ENCODE measurements at places on chromosomes 1 and 21.

- DNase-seq, result no peak
Observed at GRCh38 chr1:89615676-89616598, 17.0 kb upstream of the LRRC8C start.

GRCh38 chr1:232273011-232273410 lies 356.9 kb downstream of the SIPA1L2 start:
- no peak for DNase-seq

- peak; percentile 16 for DNase-seq
Observed at GRCh38 chr21:43916691-43917514, 51.9 kb downstream of the AGPAT3 start.

DNA sequence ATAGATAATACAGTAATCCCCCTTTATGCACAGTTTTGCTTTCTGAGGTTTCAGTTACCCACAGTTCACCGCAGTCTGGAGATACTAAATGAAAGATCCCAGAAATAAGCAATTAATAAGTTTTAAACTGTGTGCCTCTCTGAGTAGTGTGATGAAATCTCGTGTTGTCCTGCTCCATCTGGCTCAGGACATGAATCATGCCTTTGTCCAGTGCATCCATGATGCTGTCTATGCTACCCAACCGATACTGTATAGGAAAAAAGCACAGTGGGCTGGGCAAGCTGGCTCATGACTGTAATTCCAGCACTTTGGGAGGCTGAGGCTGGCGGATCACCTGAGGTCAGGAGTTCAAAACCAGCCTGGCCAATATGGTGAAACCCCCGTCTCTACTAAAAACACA lies 85.0 kb upstream of the SLC2A1 start:
- no peak for DNase-seq

DNA sequence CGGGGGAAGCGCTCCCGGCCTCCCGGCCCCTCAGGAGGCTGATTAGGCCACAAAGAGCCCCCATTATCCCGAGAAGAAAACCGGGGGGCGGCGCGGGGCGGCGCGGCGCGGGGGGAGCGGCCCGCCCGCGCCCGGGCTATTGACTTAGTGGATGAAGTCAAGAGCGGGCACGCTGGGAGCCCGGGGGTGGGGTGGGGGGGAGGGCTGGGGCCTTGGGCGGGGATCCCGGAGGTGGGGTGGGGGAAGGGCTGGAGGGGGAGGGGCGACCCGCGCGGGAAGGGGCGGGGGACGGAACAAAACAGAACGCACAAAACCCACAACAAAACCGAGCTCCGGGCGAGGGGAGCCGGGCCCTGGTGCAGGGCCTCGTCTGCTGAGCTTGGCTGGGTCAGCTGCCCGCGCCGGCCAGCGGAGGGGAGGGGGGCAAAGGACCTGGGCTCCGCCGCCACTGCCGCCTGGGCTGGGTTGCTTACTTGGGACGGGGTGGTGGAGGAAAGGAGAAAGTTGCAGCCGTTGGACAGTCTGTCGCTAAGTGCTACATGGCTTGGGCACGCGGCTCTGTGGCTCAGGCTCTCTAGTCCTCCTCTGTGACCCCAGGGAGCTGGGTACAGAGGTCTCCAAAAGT lies 16.3 kb downstream of the PAX7 start:
- DNase-seq, result no peak

- DNase-seq, result no peak
Observed at GRCh38 chr1:159947942-159948341, 2.5 kb upstream of the IGSF9 start.

- no peak for DNase-seq
Observed at GRCh38 chr1:175628548-175629317, 114.7 kb downstream of the TNR start.

DNA sequence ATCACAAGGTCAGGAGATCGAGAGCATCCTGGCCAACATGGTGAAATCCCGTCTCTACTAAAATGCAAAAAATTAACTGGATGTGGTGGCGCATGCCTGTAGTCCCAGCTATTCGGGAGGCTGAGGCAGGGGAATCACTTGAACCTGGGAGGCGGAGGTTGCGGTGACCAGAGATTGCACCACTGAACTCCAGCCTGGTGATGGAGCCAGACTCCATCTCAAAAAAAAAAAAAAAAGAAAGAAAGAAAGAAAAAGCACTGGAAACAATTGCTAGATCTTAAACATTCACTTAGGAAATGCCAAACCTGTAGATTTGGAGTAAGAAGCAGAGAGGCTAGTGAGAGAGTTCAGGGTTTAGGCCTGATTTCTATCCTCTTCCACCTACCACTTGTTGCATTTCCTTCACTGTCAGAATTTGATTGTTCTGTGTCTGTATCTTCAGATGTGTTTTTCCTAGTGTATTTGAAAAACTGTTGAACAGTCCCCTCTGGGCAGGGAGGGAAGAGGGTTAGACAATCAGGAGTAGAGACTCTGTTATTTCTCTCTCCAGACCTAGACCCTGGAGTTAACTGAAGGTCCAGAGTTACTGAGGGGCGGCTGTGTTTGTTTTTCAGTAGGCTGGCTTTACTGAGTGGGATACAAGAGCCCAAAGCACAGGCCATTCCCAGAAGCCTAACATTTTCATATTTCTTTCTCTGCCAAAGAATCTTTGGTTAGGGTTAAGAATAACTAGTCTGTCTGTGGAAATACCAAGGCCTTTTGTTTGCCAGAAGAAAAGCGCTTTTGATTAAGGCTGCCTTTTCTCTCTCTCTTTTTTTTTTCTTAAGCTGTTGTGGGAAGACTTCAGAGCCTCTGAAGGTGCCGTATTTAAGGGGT lies 31.1 kb upstream of the MACF1 start:
- no peak for DNase-seq

GRCh38 chr1:243420016-243420945 lies 164.4 kb downstream of the SDCCAG8 start:
- no peak for DNase-seq

- no peak for DNase-seq
Observed at GRCh38 chr1:3678361-3679097, 26.2 kb downstream of the TP73 start.

DNA sequence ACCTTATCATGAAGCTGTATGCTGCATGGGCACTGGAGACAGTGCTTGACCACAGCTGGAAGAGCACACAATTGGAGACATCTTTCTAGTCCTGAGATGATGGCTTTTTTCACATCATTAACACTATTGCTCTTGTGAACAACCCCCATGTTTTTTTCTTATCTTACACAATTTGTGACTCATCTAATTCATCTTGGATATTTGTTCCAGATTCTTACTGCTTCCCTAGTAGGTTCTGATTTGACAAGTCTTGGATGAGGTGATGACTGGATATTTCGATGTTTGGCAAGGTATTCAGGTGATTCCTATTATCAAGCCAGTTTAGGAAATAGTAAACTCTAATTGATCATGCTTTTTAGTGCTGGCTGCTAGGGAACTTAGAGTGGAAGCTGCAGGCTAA lies 23.7 kb downstream of the HLX start:
- DNase-seq, result no peak

DNA sequence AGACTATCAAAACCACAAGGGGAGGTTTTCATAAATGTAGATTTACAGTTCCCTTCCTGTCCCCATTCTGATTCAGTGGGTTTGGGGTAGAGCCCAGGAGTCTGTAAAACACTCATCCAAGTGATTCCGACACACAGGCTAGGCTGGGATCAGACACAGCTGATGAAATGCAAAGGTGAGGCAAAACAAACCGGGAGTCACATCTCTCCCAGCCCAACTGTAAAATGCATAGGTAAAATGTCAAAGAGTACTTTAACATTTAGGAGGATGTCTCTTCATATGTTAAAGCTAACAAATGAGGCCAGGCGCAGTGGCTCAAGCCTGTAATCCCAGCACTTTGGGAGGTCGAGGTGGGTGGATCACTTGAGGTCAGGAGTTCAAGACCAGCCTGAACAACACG lies 45.0 kb downstream of the ZNF281 start:
- DNase-seq, result no peak

- no peak for DNase-seq
Observed at GRCh38 chr1:94240822-94241221, 3.4 kb upstream of the ARHGAP29 start.

DNA sequence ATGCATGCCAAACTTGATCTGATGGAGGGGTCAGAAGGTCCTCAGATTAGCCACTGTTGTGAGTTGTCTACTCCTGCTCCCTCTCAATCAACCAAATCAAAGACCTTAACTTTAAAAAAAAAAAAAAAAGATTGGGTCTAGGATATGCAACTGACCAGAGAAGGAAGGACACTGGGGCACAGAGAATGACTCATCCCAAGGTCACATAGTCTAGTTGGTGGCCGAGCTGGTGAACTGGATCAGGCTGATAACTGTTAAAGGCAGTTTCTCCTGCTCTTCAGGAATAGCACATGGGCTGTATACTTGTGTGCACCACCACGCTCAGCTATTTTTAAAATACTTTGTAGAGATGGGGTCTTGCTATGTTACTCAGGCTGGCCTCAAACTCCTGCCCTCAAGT lies 14.8 kb upstream of the S100A7 start:
- DNase-seq, result no peak

DNA sequence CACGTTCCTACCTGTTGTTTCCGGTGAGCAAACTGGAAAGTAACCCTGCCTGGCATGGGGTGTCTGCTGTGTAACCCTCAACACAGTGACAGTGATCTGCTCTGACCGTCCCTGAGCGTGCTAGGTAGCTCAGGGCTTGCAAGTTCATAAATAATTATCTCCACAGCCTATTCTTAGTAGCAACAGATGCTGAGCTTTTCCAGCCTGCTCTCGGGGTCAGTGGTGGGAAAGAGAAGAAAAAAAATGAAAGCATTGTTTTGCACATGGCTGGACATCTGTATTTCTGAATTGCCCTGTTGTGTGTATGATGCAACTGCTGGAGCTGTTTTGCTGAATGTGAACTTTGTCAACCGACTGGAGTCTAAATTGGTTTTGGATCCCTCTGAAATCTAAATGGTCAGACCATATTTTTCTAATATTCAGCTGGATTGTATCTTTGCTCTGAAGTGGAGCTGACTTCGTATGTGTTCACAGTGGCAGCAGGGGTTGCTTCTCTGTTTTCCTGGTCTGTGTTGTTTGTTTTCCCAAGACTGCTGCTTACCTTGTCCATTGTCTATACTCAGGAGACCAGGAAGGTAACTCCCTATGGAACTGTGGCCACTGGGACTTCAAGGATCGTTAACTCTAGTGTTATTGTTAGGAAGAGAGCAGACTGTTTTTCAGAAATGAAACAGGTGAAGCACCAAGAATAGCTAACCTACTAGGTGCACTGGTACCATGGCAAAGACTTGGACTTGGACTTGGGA lies 27.0 kb downstream of the TGFB2 start:
- peak; percentile 45 for DNase-seq

DNA sequence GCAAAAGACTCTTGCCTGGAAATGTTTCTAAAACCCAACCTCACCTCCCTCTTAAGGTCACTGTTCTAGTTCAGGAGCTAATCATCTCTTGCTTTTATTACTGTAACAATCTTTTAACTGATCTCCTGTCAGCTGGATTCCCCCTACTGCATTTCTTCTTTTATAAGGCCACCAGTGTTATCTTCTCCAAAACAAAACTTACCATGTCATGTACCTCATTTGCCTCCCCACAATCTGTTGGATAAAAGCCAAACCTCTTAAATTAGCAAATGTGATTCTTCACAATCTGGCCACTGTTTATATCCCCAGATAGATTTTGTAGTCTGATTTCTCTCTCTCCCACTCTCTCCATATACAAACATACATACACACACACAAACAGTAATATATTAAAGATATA lies 143.3 kb downstream of the DENND1B start:
- no peak for DNase-seq

DNA sequence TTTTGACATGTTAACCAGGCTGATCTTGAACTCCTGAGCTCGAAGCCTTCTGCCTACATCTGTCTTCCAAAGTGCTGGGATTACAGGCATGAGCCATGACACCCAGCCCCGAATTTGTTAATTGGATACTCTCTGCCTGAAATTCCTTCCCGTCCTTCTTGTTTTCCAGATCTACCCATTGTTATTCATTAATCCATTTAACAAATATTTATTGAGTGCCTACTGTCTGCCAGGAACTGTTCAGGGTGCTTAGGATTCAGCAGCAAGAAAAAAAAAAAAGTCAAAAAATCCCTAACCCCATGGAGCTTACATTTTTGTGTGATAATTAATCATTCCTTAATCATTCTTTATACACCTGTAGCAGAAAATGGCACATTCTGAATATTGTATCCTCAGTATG lies 206.8 kb upstream of the FOXD3 start:
- no peak for DNase-seq

GRCh38 chr1:166939741-166940375 lies 35.5 kb downstream of the ILDR2 start:
- no peak for DNase-seq

DNA sequence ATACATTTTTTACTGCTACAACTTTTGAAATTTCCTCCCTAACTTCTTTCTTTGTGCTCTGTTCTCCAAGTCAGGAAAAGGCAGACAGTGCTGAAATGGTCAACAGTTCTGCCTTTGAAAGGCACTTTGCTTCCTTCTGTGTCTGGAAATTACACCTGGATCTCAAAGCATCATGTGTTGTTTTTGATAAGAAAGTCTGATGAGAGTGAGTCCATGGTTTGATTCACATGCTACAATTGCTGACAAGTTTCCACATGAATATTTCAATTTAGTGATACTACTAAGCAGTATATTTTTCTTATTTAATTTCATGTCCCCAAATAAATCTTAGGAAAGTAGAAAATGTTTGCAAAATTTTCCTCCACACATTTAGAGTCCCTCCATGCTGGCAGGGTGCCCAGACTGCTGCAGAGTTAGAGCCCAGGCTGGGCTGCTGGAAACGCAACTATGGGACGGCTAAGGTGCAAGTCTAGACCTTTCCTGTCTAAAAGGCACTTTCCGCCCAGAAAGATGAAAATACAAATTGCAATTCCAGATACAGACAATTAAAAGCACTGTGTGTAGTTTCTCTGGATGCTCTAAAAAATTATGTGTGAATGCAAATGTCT lies 96.6 kb upstream of the RUNX1 start:
- DNase-seq, result no peak

DNA sequence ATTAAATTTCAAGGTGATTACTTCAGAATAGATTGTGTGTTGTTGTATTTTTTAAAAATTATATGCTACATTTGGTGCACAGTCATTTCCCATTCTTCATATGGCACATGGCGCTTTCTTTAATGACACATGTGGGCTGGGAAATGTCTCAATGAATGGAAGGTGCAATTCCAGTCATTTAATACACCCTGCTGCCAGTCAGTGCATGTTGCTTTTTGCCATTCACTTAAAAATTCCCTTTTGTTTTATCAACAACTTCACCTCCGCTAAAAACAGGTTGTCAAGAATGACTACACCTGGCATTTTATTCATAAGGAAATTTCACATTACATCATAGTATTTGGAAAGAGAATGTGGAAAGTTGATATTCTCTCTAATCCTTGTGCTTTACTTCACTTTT lies 716.4 kb upstream of the ADAMTS5 start:
- no peak for DNase-seq

- no peak for DNase-seq
Observed at GRCh38 chr1:231808116-231808515, 181.5 kb downstream of the DISC1 start.

GRCh38 chr1:94954263-94955220 lies 27.6 kb upstream of the CNN3 start:
- no peak for DNase-seq

GRCh38 chr1:51175278-51175677 lies 60.8 kb upstream of the RNF11 start:
- no peak for DNase-seq

GRCh38 chr1:111895469-111895868 lies 94.0 kb downstream of the KCND3 start:
- DNase-seq, result no peak
